ENCODE measurements at places on chromosomes 4 and X.

DNA sequence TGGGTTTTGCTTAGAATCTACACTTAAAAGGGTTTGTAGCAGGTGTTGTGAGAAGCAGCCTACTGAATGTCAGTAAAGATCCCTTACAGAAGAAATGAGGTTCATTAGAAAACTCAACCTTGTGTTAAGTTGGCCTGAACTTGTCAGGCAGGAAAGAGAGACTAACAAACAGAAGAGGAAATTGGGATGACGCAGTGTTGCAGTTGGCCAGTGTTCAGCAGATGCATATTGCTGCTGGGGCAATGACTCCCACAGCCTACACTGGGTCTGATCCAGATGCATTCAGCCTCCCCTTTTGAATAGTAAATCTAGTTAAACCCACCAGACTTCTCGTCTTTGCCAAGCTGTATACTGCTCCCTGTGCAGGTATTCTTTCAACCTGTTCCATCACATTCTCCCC lies 409.4 kb downstream of the UBE2NL start:
- DNase-seq = no peak

GRCh38 chr4:41796545-41797210 lies 48.2 kb upstream of the PHOX2B start:
- no peak for DNase-seq

DNA sequence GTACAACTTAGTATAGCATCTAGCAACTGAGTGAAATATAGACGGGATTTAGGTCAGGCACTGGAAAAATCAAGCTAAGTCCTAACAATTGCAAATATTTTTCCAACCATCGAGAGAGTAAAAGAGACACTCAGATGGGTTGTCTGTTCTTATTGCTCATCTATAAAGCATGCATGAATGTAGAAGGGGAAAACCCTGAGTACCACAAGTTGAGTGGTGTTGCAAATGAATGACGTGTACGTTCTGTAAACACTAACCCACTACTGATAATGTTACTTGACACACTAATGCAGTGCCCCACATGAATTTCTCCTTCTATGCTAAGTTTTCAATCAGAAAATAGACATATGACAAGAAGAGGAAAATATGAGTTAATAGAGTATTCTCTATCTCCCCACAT lies 211.2 kb downstream of the COX18 start:
- no peak for DNase-seq

DNA sequence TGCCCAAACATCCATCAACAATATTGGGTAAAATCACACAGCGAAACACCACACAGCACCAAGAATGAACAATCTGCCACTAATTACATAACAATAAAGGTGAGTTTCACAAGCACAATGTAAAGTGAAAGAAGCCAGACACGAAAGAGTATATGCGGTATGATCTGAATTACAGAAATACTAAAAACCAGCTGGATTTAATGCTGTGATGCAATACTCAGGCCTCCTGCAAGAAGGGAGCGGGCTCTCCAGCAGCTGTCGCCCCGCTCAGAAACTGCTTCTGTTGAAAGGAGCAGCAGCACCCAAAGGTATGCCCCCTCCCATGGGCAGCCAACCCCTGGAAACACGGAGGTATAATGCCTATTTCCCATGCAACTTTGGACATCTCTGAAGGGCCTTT lies 77.0 kb downstream of the PAPSS1 start:
- DNase-seq = no peak

- DNase-seq = no peak
Measured at GRCh38 chr4:119643306-119644042, 14.9 kb upstream of the PDE5A start.

DNA sequence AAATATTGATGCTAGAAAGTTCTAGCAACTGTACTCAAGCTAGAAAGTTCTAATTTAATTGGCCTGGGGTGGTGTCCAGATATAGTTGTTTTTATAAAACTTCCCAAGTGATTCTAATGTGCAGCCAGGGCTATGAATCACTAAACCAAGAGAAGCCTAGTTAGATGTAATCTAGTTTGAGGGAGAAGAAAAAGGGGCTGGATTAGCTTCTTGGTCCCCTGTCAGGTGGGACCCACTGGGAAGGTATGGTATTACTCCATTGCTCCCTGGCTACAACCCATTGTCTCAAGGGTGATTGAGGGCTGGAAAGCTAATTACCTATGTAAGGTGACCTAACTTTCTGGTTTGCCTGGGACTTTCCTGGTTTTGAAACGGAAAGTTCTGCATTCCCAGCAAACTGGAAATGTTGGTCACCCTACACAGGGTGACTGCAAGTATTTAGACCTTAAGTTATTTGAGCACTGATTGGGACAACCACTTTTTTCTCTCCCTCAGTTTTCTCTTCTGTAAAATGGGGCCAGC lies 23.9 kb upstream of the MSN start:
- no peak for DNase-seq

All from activated T-cell treated with anti-CD3 and anti-CD28 coated beads for 4 hours (primary cell).